HCEC 1CT (cell line): ENCODE measurements at places on chromosomes 12 and 14.

- DNase-seq: no peak
These were observed 46.4 kb downstream of the CLMN start for GRCh38 chr14:95273001-95273978.

- no peak for DNase-seq
These were observed 139.8 kb downstream of the DACT1 start for GRCh38 chr14:58777541-58777979.

GRCh38 chr12:55906056-55906455 is 21.6 kb downstream of the PYM1 start:
- DNase-seq: peak; percentile 79

DNA sequence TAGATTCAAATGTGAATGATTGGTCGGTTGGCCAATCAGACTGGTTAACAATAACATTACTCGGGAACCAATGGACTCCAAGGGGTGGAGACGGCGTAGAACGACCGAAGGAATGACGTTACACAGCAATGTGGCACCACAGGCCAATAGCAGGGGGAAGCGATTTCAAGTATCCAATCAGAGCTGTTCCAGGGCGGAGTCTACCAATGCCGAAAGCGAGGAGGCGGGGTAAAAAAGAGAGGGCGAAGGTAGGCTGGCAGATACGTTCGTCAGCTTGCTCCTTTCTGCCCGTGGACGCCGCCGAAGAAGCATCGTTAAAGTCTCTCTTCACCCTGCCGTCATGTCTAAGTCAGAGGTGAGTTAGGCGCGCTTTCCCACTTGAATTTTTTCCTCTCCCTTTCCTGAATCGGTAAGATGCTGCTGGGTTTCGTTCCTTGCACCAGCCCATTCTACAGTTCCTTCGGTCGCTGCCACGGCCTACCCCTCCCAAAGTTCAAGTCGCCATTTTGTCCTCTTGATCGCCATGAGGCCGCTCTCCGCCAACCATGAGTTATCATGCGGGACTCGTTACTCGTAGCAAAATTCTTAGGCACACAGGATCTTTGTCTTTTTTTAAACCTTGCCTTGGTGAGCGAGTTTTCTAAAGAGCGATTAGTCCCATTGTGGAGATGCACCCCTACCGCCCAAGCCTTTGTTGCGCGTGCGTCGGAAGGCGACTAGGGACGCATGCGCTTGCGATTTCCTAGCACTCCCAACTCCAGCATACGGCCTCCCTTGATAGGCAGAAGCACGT is at the start of gene HNRNPA1:
HNRNPA1 (plus strand) TSS at position 259 of the 793 bp plus-strand sequence; CDS start at position 341, 82 bp downstream.
- DNase-seq: peak; percentile 100

GRCh38 chr12:75823475-75823874 is 208.1 kb downstream of the PHLDA1 start:
- no peak for DNase-seq

DNA sequence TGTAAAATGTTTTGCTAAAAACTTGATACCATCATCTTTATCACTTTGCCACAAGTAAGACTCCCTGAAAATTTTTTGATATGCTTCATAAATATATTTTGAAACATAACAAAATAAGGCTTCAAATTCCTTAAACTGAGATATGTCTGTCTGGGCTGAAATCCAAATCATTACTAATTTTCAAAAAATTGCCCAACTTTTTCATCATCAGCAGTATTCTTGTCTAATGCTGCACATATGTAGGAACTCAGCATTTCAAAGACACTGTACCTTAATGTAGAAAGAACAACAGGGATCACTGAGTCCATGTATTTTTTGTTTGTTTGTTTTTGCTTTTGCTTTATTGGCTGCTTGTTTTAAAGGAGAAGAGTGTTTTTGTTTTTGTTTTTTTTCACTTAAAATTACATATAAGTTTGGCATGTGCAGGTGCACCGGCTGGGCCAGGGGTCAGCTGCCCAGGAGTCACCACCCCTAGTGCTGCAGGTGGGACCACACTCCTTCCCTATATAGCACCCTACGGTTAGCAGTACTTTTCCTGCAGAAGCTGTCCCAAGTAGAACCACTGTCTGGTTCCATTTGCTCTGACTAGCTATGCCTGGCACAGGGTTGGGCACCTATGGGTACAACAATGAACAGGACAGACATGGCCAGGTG is 231.2 kb downstream of the PIK3C2G start:
- peak; percentile 74 for DNase-seq

DNA sequence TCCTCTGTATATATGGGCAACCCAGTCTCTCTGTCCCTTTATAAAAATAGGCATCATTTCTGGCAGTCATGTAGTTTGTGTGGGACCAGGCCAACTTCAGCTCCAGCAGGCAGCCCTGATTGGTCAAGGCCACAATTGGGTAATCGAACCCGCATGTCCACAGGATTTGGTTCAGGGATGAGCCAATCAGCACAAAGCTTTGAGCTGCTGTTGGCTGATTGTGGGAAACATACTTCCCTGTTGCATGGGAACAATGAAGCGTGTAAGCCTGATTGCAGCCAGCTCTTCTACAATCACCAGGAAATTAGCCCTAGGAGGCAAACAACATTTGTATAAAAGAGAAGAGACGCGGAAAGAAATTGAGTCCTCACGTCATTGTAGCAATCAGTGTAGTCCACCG is 328.6 kb downstream of the PCNX1 start:
- no peak for DNase-seq

DNA sequence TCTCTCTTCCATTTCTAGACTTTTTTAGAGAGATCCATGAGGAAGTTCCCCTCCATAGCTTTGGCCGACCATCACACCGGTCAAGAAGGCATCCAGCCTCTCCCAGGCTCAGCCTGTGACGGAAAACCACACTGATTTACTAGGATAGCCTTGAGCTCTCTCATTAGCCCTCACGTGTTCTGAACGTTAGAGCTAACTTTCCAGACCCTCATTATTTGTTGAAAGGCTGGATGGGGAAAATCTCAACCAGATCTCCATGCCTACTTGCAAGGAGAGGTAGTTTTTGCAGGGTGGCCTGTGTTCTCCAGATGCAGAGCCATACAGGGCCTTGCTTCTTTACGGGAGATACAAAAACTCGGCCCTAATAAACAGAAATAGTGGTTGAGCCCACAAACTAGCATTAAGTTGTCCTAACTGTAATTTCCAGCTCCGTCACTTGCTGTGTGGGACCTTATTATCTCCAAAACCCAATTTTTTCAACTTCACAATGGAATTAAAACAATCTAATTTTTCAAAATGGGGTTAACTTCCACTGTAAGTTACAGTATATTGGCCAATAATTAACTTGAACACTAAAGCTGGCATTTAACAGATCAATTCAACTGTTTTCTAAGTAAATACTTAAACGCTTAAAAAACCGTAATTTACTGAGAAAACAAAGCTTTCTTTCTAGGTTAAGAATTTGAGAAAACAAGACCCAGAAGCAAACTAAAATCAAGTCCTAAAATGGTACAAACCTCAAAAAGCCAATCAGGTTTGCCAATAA is 65.3 kb downstream of the KLHL28 start:
- DNase-seq: no peak

- DNase-seq: no peak
These were observed 145.1 kb downstream of the SLC25A21 start for GRCh38 chr14:37027188-37027824.

GRCh38 chr12:52204931-52205505 is 13.2 kb upstream of the KRT80 start:
- no peak for DNase-seq

- no peak for DNase-seq
These were observed 23.6 kb downstream of the TRHDE start for GRCh38 chr12:72295744-72296143.

- no peak for DNase-seq
These were observed 2.6 kb upstream of the CAPRIN2 start for GRCh38 chr12:30757316-30757715.

DNA sequence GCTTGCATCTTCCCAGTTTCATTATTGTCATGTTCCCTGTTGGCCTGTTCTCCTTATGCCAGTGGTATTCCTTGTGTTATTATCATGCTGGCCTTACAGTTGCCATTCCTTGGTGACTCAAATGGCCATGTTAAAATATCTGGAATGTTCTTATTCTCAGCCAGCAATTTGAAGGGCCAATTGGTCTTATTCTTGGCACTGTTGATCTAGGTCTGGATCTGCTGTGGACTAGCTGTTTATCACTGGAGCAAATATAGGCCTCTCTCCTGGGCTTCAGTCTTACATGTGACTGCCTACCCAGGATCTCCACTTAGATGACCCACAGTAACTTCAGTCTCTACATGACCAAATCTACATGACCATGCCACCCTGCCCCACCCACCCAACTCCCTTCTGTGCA is 5.4 kb downstream of the CIPC start:
- no peak for DNase-seq

DNA sequence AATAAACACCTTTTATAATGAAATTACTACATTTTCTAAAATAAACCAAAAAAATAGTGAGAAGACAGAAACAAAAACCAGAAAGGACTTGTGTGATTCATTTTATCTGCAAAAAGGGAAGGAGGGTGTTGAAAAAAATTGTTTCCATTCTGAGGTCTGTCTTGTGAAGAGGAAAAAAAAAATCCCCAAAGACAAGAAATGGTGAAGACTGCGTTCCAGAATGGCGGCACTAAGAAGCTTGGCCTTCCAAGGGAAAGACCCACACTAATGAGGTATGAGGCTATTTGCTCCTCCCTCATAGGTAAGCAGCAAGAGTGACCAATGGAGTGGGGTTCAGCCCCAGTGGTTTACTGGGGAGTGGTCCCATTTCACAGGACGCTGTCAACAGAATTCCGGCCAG is 35.0 kb downstream of the GNPTAB start:
- DNase-seq: no peak

GRCh38 chr14:105532735-105533141 is 6.4 kb downstream of the TMEM121 start:
- no peak for DNase-seq

DNA sequence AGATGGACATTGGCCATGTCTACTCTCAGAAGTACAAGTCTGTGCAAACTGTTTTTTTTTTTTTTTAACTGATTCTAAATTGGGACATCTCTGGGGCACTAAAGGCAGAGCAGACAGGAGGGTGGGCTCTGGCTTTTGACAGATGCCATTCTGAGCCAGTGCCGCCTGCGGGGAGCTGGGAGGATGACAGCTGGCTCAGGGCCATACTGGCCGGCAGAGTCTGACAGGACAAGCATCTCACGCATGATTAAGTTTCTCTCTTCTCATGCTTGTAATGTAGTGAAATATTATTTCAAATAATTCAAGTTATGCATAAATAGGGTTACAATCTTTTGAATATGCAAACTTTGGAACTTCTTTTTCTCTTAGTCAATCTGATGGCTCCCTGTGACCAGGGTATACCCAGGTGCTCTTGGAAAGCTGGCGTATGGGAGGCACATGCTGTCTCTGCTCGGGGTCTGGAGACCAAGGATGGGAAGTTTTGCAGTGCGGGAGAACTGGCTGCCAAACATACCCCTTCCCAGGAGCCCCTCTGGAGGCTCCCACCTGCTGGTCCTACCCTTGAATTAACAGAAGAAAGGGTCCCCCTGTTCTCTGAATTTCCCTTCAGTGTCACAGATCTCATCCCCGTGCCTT is 7.6 kb downstream of the CDCA4 start:
- DNase-seq: no peak

GRCh38 chr14:57487771-57488170 is 5.9 kb downstream of the CCDC198 start:
- peak; percentile 11 for DNase-seq

GRCh38 chr12:130863298-130863697 is 8.6 kb upstream of the RAN start:
- no peak for DNase-seq

- DNase-seq: no peak
These were observed 31.5 kb downstream of the TIMELESS start for GRCh38 chr12:56417739-56418138.

DNA sequence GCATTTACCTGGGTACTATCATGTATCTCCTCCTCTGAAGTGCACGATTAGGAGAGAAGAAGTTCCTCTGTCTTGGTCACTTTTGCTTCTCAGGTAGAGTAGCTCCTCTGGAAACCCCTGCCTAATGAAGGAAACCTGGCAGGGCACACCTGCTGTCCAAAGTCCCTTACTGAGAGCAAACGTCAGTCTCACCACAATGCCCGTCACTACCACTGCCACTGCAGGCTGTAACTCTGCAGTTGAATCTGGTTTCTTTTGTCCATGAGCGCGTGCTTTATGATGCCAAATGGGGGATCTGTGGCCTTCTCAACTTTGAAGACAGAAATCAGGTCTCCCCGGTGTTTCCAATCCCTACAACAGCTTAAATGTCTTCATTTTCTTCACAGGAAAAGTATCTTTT is 1068.6 kb downstream of the BCL11B start:
- no peak for DNase-seq

DNA sequence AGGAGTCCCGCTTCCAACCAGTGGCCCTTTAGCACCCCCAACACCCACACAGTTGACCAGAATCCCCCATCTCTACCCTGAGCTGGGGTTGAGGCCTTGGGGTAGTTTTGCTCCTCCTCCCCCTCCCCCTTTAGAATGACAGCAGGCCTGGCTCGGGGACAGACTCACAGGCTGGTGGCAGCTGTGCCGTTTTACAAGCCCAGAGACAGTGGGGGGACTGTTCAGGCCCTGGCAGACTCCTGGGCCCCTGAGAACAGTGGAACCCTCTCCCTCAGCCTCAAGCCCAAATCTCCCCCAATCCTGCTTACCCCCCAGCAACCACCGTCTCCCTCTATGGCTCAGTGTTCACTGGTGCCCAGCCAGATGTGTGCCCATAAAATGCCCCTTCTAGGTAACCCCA is 10.1 kb downstream of the TMEM119 start:
- DNase-seq: no peak

DNA sequence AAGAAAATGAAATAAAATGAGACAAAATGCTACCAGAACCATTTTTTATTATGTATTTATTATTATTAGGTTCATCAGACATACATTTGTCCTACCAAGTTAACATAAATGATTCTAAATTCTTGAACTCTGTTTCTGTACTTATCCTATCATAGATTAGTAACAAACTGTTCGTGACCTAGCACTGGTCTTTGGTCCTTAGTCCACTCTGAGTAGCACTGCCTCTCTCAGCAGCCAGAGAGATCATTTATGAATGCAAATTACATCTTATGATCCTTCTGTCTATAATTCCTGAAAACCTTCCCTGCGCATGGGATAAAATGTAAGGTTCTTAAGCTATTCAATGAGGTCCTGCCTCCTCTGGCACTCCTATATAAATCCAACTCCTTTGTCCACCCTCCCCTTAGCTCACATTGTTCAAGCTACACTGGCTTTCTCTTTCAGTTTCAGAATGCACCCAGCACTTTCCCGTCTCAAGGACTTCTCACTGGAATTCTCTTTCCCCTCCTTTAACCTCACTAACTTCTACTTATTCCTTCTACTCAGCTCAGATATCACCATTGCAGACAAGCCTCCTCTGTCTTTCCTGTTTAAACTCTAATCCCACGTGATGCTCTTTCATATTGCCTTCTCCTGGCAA is 17.1 kb downstream of the PDZRN4 start:
- DNase-seq: no peak
